ENCODE measurements at places on chromosomes 4 and X.

GRCh38 chr4:99665983-99666382 lies 8.4 kb upstream of the C4orf54 start:
- no peak for DNase-seq

- no peak for DNase-seq
Measured at GRCh38 chrX:133350751-133351150, 64.5 kb downstream of the GPC4 start.

- no peak for DNase-seq
Measured at GRCh38 chrX:20197641-20198210, 56.1 kb upstream of the EIF1AX start.

GRCh38 chr4:136457577-136457976 lies 1074.7 kb downstream of the PCDH18 start:
- DNase-seq, result no peak

DNA sequence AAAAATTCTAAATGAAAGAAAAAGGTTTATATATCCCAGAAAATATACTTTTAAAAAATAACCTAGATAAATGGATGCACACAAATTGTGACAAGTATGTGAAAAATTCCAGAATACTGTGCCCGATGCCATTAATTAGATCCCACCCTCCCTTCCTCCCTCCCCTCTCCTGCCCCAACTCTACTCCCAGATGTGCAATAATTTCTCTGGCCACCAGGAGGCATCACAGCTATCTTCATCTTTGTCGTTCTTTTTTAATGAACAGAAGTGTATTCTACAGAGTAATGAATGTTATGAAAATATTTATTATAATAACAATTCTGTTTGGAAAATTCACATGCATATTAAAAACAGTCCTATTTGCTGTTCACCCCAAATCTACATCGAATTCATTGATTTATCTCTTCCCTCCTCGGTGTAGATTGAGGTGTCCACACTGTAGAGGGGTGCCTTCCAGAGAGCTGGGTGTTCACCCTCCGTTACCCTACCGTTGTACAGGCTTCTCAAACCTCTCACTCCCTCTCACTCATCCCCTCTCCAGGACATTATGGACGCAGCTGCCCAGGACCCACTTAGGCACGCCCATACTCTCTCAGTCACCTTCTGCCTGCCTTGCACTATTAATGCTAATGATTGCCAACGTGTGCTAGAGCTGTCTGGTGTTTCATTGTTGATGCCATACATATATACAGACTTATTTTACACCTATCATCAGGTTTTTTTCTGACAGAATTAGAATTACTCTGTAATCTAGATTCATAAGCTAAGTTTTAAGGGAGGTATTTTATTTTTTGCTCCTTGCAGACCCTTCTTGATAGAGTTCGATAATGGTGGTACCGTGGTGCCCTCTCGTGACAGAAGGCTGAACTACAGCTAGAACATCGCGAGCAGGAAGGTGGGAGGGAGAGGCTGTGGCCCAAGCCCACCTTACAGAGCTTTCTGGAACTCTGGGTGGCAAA lies 14.1 kb downstream of the RAB40AL start:
- DNase-seq, result peak; percentile 2

DNA sequence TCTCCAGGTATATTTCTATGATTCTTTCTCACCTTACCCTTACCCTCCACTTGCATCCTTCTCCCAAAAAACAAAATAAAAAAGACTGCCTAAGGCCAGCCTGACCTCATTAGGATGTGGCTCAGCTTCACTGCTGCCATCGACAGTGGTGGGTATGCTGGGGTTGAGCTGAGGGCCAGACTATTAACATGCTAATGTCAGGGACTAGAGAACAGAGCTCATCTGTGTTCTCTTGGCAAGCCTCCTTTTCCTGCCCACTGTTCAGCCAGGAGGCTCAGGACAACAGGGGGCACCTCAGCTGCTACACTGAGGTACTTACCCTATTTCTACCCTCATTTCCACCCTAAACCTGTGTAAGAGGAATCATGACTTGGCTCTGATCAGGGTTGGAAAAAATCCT lies 59.3 kb downstream of the MSN start:
- no peak for DNase-seq

DNA sequence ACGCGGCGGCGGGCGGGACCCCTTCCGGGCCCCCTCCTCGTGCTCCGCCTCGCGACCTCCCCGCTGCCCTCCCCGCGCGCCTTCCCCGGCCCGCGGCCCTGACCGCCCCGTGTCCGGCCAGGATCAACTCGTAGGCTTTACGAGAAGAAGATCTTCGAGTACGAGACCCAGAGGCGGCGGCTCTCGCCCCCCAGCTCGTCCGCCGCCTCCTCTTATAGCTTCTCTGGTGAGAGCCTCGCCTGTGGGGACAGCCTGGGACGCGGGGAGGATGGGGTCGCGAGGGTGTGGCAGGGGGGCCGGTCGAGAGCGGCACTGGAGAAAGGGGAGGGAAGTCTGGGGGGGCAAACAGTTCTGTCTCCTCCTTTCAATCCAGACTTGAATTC lies 465 bp downstream of the EMD start:
- no peak for DNase-seq
